ENCODE measurements at places on chromosomes 12 and 14. TPM values are rescaled to one million over a fixed set of nuclear protein-coding genes. Genes with fewer than 3 reads are reported as not detected.

SLCO1B1 gene
- total RNA-seq, result not detected

ZC2HC1C gene
- 3.2 TPM for total RNA-seq

AQP6 gene
- 0.37 TPM for total RNA-seq

NRIP2 gene
- total RNA-seq, result not detected

AACS gene
- 59.3 TPM for total RNA-seq

KRT6C gene
- total RNA-seq, result not detected

KNTC1 gene
- total RNA-seq, result 34.0 TPM

DNA sequence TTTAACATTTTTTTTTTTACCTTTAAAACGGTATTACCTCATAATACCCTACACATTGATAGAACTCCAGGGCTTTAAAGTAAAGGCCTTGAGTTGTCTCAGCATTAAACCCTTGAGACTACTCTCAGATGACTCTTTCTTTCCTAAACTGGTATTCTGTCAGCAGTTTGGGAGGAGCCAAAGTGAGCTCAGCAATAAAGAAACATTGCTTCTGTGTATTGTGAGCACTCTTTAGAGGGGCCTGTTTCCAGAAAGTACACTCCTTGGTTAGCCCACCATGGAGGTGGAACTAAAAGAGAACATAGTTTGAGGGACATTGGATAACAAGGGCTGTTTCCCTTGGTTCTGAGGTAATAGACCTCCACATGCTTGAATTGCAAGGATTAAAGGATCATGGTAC lies 20.4 kb downstream of the MAP3K12 start:
- H3K4me1 ChIP-seq, result peaks cover 32% of the 10 kb centered on the region
- no peak for DNase-seq
- peaks cover 8% of the 10 kb centered on the region for H3K27me3 ChIP-seq
- H3K27ac ChIP-seq, result no peak overlapping the region

- no peak overlapping the region for H3K27ac ChIP-seq
- no peak overlapping the region for H3K4me3 ChIP-seq
- DNase-seq, result no peak
- no peaks in the 10 kb centered on the region for H3K36me3 ChIP-seq
- H3K27me3 ChIP-seq, result peaks cover 2% of the 10 kb centered on the region
Measured at GRCh38 chr12:101854747-101855146, 22.6 kb upstream of the DRAM1 start.

DNA sequence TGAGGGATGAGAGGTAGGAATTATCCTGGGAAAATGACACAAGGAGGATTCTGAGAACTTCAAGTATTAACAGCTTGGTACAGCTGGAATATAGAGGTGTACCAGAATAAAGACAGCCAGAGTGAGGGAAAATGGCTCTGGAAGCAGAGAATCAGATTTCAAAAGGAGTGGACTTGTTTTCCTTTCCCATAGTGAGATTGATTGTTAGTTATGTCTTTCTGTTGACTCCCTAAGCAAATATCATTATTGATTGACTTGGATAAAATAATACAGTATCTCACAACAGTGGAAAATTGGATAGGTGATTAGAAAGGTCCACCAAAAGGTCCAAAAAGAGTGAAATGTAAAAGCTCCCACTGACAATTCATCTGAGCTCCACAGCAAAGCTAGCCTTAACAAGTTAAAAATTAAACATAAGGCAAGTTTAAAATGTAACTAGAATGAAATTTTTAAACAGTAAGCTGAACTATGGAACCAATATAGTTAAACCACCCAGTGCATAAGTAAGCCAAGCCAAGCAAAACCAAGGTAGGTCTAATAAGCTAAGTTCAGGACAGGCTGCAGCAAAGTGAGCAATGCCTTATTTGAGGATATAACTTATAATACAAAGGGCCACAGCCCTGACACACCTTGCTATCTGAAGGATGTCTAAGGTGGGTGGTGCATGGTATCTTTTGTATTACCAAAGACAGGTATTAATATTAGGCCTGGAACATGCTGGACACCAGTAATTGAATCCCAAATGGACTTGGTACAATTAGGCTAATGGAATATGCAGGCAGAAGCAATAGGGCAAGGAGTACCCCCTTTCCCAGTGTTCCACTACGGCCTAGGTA lies 21.8 kb downstream of the ENTPD5 start:
- H3K4me1 ChIP-seq, result no peaks in the 10 kb centered on the region
- no peak for DNase-seq
- no peak overlapping the region for H3K27ac ChIP-seq
- H3K27me3 ChIP-seq, result no peaks in the 10 kb centered on the region
- H3K36me3 ChIP-seq, result no peaks in the 10 kb centered on the region

DNA sequence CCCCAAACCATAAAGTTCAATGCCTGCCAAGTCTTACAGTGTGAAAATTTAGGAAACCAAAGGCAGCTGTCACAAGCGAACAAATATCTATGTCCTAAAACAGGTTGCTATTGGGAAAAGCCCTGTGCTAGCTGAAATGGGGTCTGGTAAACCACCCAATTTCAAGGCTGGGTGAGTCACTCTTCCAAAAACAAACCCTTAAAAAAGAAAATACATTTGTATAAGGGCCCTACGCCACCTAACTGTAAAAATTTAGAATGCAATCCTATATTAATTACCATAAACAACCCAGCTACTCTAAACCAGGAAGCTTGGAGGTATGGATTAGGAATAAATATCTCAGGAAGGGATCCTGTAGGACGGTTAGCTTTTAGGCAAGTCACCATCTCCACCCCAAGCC lies 32.1 kb downstream of the PRMT8 start:
- H3K27me3 ChIP-seq, result no peaks in the 10 kb centered on the region
- H3K4me3 ChIP-seq, result no peak overlapping the region
- peaks cover 12% of the 10 kb centered on the region for H3K36me3 ChIP-seq
- no peak for DNase-seq
- peaks cover 24% of the 10 kb centered on the region for H3K4me1 ChIP-seq

DNA sequence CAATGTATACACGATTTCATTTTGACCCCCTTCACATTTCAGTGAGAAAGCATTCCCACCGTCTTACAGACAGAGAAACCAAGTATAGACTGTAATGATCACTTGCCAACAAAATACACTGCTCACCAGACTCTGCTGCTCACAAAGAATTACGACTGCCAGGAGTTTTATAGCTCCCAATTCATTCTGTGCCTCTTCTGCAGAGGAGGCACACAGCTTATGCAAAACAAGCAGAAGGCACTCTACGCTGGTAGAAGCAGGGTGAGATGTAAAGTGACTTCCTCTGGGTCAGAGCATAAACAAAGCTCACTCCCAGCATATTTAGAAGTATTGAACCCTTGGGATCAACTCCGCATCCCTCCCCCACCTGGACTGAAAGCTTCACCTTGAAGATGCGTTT lies 14.6 kb downstream of the SPTB start:
- no peak overlapping the region for H3K4me3 ChIP-seq
- no peak for DNase-seq
- H3K4me1 ChIP-seq, result no peaks in the 10 kb centered on the region
- H3K27me3 ChIP-seq, result peaks cover 2% of the 10 kb centered on the region

- H3K27me3 ChIP-seq, result no peaks in the 10 kb centered on the region
- peaks cover 17% of the 10 kb centered on the region for H3K4me1 ChIP-seq
- H3K4me3 ChIP-seq, result no peak overlapping the region
Measured at GRCh38 chr12:77049767-77050353, 15.5 kb downstream of the E2F7 start.

GRCh38 chr12:41073633-41074472 lies 114.3 kb upstream of the PDZRN4 start:
- no peaks in the 10 kb centered on the region for H3K27me3 ChIP-seq
- no peaks in the 10 kb centered on the region for H3K4me1 ChIP-seq
- DNase-seq, result no peak
- H3K36me3 ChIP-seq, result no peaks in the 10 kb centered on the region
- no peak overlapping the region for H3K27ac ChIP-seq
- H3K4me3 ChIP-seq, result no peak overlapping the region

DNA sequence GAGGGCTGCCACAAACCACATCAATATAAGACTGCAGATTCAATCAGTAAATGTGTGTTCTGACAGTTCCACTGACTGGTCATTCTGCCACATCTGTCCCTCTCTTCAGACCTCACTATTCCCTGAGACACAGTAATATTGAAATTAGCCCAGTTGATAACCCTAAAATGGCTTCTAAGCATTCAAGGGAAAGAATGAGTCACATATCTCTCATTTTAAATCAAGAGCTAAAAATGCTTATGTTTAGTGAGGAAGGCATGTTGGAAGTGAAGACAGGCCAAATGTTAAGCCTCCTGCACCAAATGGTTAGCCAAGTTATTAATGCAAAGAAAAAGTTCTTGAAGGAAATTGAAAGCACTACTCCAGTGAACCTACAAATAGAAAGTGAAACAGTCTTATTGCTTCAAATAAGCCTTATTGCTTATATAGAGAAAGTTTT lies 24.5 kb upstream of the KIF21A start:
- H3K27me3 ChIP-seq, result no peaks in the 10 kb centered on the region
- H3K4me1 ChIP-seq, result no peaks in the 10 kb centered on the region
- DNase-seq, result no peak
- no peaks in the 10 kb centered on the region for H3K36me3 ChIP-seq
- H3K4me3 ChIP-seq, result no peak overlapping the region
- no peak overlapping the region for H3K27ac ChIP-seq

DNA sequence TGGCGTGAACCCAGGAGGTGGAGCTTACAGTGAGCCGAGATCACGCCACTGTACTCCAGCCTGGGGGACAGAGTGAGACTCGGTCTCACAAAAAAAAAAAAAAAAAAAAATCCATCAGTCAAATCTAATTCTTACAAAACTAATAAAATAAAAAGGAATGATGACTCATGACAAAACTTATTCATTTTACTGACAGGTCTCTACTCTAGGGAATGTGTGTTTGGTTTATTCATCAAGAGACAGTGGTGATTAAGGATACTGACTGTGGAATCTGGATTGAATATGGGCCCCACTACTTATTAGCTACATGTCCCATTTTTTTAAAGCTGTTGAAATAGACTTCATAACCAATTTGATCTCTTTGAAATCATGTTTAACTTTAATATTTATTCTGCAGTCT lies 29.3 kb upstream of the GAS2L3 start:
- H3K4me3 ChIP-seq, result no peak overlapping the region
- H3K27ac ChIP-seq, result no peak overlapping the region
- no peaks in the 10 kb centered on the region for H3K36me3 ChIP-seq
- H3K4me1 ChIP-seq, result no peaks in the 10 kb centered on the region

- H3K27ac ChIP-seq, result no peak overlapping the region
- H3K27me3 ChIP-seq, result peaks cover 3% of the 10 kb centered on the region
- no peak for DNase-seq
- H3K4me3 ChIP-seq, result peak overlapping the region; percentile 33
- H3K36me3 ChIP-seq, result peaks cover 9% of the 10 kb centered on the region
Measured at GRCh38 chr12:113734503-113734902, 231.6 kb downstream of the RBM19 start.

DNA sequence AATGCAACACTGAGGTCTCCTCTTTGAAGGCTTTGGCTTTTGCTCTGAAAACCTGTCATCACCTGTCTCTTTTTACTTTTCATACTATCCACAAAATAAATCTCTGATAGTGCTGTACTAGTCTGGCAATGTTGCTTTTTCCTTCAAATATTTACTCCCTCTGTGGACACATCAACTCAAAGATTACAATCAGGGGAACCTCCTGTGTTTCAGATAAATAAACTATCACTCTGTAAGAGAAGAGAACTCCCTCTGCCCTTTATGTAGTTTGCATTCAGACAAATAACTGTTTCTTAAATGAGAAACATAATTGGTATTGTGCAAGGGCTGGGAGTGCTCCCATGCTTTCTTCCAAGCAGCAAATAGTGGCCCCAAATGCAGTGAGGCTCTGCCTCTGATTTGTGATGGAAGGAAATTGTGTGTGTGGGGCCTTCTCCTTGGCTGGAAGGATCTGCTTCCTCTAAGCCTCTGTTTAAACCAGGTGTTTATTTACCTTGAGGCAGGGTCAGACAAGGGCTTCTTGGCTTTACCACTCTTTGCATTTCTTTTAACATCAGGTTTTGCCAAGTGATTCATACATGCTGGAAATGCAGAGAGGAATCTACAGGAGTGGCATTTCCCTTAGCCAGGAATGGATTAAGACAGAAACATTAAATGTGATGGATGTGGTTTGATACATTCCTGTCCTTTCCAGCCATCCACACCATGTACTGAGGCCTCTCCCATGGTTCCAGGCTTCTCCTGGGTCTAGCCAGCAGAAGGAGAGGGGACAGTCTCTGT lies 69.0 kb downstream of the AKAP6 start:
- no peak for DNase-seq
- H3K4me3 ChIP-seq, result no peak overlapping the region
- H3K4me1 ChIP-seq, result peaks cover 17% of the 10 kb centered on the region
- no peaks in the 10 kb centered on the region for H3K36me3 ChIP-seq
- no peak overlapping the region for H3K27ac ChIP-seq
- H3K27me3 ChIP-seq, result peaks cover 1% of the 10 kb centered on the region

DNA sequence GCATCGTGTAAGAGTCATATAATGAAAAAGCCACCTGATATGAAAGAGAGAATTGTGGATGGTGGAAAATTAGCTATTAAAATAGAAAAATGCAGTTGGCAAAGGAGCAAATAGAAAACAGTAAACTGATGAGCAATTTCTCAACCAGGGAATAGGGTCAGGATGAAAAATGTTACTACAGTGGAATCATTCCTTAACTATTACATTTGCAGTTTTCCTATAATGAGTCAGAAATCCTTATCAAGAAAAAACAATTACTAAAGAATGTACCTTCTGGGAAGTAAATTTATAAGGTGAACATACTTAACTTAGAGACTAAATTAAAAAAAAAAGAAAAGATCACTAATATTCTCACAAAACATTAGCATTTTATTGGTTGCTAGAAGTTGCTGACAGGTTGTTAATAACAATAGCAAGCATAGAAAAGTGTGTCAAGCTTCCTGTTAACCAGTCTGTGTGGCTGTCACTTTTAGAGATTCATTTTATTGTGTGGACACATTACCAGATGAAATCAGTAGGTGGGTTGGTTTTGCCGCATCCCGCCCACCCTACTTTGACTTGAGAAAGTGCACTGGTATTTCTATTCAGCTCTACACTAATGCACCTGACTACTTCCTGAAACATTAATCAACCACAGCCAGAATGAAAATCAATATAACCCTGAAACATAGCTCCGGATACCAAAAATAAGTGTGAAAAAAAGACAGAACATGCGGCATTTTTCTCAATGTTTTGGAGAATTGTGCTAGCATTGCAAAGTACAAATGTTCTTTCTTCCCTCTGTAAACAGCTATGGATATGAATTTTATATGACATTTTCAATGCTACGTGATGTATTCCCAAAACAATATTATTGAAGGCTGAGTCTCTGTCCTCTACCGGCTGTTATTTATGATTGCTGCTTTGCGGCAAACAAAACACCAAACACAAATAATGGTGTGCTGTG lies 576.7 kb downstream of the SLC16A7 start:
- H3K27ac ChIP-seq, result peak overlapping the region; percentile 49
- peak overlapping the region; percentile 22 for H3K4me3 ChIP-seq
- peaks cover 24% of the 10 kb centered on the region for H3K4me1 ChIP-seq
- H3K27me3 ChIP-seq, result no peaks in the 10 kb centered on the region
- DNase-seq, result no peak

DNA sequence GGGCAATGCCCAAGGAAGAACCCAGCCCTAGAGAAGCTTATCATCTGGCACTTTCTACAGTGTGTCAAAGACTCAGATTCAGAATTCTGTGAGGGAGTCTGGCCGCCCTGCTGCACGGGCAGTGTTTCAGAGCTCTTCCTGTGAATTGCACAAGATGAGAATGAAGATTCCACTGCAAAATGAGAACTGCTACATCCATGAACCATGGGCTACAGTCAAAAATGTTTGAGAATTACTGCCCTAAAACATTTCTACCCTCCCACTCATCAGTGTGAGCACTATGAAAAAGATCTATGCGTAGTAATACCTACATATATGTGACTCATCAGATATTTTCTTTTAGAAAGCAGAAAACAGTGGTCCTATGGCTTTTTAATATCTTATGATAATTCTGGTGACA lies 104.0 kb downstream of the STAB2 start:
- no peak overlapping the region for H3K4me3 ChIP-seq
- no peaks in the 10 kb centered on the region for H3K4me1 ChIP-seq
- DNase-seq, result no peak
- H3K27ac ChIP-seq, result no peak overlapping the region

GRCh38 chr14:104072586-104072985 lies 12.9 kb upstream of the ASPG start:
- no peak overlapping the region for H3K4me3 ChIP-seq
- H3K4me1 ChIP-seq, result no peaks in the 10 kb centered on the region
- no peaks in the 10 kb centered on the region for H3K27me3 ChIP-seq
